Coronary artery (tissue), 2 donors: ENCODE measurements at places on chromosomes 1 and 21.

GRCh38 chr1:16717336-16718098 is 22.8 kb upstream of the RNU1-4 start:
- DNase-seq = peak; percentile 74

DNA sequence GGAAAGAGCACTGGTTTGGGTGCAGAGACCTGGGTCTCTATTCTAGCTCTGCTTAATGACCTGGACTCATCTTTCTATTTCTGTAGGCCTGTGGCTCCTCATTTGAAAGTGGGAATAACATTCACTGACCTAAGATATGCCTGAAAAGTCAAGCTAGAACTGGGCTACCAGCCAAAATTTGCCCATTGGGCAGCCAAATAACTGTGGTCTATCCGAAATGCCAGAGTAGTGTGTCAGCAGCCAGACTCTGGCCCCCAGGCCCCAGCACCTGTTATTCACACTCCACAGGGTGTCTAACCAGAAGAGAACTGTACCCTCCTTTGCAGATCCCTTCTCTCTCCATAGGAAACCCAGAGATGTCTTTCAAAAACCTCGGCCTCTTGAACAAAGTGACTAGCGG is 12.6 kb downstream of the DAB1 start:
- DNase-seq = no peak

GRCh38 chr1:58714544-58714943 is 14.7 kb upstream of the MYSM1 start:
- DNase-seq = no peak

- no peak for DNase-seq
Observed at GRCh38 chr1:10209590-10209904, 823 bp upstream of the KIF1B start.

DNA sequence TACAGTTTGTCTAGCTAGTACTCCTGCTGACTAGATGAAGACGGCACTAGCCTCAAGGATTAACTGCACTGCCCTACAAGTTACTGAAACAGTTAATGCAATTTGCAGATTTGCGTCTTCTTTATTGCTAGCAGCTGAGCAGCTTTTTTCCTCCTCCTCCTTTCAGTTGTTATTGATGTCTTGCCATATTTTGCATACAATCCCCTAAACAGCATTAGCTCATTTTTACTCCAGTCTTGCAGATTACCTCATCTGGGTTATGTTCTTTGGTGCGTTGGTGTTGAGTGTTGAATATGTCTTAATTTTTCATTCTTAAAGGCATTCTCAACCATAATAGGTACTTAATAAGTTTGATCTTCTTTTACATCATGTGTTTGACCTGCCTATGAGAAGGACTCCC is 363.4 kb upstream of the LYPLAL1 start:
- no peak for DNase-seq

DNA sequence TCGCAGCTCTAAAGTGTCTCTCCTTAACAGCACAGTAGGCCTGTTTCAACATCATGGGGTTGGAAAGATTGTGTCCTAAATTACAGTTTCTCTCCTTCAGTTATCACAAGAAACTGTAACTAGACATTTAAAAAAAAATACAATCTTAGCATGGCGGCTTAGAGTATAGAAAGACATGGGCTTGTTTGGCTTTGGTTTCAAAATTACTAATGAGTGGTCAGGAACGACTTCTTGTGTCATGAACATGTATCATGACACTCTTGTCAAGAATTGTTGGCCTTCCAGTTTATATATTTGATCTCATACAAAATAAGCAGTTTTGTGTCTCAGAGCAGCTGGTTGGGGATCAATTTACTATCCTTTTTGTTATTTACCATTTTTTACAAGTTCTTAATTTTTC is 2.1 kb downstream of the GJA8 start:
- DNase-seq = no peak

DNA sequence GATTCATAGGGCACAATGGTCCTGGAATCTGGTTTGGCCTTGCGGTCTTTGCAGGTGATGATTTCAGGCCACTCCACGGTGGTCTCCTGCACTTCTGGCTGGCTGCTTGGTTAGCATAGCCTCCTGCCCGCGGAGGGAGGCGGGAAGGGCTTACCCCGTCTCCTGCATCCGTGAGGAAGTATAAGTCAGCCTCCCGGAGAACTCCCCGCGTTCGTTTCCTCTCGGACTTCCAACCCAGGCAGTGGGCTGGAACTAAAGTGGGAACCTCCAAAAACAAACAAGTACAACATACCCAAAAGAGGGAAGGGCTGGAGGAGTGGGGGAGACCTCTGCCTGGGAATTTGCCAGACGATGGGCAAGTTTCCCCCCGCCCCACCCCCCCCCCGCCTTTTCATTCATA is 939 bp upstream of the CCN1 start:
- DNase-seq = no peak

DNA sequence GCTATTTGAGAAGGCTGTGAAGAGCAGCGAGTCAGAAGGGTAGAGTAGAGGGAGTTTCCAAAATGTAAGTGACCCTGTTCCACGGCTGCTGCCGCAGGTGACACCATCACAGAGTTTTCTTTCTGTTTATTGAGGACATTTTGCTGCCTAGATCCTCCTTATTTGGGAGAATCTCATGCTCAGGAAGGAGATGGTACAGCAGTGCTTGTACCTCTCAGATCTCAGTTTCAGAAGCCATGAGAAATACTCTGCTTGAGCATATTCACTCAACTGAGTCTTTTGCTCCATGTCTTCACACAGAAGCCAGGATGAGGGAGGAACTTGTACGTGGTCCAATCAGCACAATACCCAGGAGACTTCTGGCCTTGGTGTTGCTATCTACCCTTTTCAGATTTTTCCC is 1.6 kb downstream of the LCE7A start:
- DNase-seq = no peak

DNA sequence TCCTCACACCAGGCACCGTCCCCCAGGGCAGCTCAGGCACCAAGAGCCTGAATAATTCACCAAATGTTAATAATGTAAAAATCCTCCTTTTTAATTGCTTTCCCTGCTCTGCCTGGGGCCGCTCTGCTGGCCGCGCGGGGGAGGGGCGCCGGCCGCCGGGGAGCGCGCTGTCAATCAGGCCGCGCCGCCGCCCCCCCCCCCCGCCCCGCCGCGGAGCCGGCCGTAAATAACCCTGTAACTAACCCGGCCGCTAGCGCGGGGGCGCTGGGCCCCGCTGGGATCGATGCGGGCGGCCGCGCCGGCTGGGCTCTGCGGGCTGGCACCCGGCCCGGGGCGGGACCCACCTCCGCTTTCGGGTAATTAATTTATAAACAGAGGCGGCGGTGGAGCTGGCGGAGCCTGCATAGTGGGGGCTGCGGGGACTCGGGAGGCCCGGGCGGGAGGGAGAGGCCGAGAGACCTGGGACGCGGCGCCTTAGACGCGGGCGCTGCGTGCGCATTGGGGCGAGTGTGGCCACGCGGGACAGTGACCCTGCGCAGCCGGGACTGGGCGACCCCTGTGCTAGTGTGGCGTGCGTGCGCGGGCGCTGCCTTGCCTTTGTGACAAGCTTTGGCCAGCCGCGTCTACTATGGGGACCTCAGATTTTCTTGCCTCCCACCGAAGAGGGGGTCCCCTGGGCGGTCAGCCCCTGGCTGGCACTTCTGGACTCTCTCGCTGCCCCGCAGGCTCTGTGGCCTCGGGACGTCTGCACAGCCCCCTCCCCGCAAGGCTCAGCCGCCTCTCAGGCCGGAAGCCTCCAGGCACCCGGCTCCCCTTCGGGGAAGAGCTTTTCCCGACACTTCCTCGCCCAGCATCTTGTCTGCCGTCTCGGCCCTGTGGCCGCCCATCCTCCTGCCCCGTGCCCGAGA is 16.6 kb downstream of the SAMD11 start:
- no peak for DNase-seq

- no peak for DNase-seq
Observed at GRCh38 chr1:153001382-153001781, at the start of gene SPRR3. SPRR3 (plus strand) TSS chr1:153001749; CDS start chr1:153003021, 1,272 bp downstream.

DNA sequence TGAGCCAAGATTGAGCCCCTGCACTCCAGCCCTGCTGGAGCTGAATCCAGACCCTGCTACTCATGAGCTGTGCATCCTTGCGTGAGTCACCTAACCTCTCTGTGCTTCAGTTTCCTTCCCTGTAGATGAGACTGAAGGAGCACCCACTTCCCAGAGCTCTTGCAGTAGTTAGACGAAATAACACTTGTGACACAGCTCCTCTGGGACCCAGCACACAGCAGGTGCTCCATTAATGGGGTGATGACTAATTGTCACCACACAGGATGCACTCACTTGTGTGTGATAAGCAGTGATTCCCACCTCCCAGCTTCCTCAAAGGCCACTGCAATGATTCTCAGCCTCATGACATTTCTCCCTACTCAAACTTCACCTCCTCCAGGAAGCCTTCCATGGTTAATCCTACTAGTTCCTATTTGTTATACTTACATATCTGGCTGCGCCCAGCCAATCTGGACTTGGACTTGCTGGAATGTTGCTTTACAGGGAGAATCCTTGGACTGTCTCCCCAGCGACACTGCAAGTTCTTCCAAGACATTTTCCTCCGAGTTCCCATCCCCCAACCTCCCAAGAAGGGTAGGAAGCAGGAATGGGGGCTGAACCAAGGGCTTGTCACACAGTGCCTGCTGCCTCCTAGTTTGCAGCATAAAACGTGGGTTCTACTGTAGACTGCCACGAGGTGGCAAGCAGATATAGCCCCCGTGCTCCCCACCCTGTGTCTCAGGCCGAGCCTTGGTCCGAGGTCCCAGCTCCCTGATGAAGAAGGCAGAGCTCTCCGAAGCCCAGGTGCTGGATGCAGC is 17.2 kb downstream of the DRAXIN start:
- no peak for DNase-seq

DNA sequence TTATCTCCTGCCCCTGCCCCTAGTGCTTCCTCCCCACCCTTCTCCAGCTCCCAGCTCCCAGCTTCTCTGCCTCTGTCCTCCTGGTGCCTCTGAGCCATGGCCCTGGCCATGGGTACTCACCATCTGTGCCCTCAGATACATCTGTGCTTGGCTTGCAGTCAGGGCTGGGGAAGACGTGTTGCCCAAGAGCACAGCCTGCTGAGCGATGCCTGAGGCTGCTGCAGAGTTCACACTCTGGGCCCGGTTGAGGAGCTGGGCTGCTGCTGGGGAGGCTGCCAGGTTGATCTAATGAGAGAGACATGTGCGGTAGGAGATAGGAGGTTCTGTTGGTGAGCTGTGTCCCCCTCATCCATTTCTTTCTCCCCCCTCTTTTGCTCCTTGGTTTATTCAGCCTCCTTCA is 49.4 kb upstream of the A3GALT2 start:
- no peak for DNase-seq

GRCh38 chr1:15692121-15692682 is 8.1 kb downstream of the PLEKHM2 start:
- DNase-seq = no peak

DNA sequence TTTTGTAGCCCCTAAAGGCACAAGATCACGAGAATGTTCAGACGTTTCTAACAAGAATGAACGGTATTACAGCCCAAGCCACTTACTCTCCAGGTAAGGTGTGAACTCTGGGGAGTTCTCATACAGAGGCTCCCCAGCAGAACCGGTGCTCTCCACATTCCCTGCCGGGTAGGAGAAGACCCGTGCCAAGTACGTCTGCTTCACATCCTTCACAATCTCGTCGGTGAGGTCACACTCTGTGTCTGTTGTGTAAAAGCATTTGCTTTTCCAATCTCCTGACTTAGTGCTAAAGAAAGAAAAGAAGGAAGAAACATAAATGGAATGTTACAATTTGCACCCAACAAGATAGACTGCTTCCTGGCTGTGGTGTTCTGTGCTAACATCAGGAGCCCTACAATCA is 5.7 kb downstream of the F3 start:
- no peak for DNase-seq

DNA sequence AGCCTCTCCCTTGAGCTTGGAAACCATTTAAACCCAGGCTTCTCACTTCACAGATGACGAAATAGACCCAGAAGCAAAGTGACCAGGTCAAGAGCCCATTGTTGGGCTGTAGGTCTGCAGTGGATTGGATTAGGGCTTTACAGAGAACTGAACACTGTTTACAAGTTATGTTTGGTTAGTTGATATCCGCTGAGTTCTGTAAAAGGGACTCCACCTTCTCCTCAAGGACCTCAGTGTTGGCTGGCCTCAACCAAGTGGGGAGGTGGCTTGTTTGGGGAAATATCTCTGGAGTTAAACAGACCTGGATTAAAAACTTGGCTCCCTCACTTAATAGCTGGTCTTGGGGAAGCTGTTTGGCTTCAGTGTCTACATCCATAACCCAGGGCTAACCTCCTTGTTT is 88.1 kb downstream of the UCK2 start:
- DNase-seq = no peak

DNA sequence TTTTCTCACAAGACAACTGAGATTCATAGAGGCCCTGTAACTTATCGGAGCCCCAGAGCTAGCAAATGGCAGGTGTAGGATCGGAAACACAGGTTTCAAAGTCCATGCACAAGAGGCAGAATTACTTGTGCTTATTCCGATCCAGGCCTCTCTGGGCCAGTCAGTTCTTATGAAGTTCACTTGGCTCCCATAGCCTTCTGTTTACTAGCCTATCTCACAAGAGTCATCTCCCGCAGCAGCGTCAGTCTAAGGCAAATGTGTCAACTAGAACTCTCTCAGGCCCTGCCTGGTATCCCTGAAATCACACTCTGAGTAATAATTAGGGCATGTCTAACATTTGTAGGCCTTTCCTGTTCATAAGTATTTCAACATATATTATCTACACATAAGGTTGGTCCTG is 43.3 kb downstream of the PHC2 start:
- DNase-seq = no peak

DNA sequence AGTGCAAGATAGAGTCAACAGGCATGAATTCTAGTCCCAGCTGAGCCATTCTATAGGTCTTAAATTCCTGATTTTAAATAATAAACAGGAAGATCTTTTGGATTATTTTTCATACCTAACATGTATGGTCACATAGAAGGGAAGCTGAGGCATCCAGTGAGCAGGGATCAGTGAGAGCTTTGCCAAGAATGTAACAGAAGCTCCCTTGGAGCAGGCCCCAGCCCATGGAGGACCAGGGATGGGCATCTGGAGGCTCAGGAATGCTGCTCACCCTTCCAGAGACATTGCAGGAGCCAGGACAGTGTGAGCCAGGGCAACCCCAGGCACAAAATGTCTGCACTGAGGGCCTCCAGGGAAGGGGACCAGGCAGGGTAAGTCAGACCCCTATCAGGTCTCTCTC is 54.4 kb upstream of the KCND3 start:
- DNase-seq = no peak

- peak; percentile 83 for DNase-seq
Observed at GRCh38 chr1:207962716-207963426, 51.9 kb upstream of the CD34 start.

DNA sequence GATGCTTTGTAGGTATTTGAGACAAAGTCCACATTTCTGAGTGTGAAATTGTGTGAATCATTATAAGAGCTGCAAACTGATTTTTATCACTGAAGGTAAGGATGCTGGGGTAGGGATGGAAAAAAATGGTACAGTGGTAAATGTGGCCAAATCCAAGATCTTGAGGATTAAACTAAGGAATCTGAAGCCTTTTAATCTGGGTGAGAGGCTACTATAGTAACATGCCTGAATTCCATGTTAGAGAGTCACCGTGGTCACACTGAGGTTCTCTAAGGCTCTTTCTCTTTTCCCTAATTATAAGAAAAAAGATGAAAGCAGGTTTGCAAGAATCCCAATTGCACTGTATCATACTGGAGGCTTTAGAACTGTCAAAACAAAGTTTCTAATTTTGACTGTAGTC is 17.6 kb downstream of the PTGER3 start:
- no peak for DNase-seq

- DNase-seq = no peak
Observed at GRCh38 chr1:63891060-63891690, 117.4 kb downstream of the ROR1 start.

GRCh38 chr1:40838980-40839942 is 22.9 kb downstream of the CITED4 start:
- no peak for DNase-seq
